Activated T-cell treated with anti-CD3 and anti-CD28 coated beads, Interleukin-2, amount 50 U/mL, for 4 hours (primary cell): ENCODE measurements at places on chromosomes 3 and 15.

DNA sequence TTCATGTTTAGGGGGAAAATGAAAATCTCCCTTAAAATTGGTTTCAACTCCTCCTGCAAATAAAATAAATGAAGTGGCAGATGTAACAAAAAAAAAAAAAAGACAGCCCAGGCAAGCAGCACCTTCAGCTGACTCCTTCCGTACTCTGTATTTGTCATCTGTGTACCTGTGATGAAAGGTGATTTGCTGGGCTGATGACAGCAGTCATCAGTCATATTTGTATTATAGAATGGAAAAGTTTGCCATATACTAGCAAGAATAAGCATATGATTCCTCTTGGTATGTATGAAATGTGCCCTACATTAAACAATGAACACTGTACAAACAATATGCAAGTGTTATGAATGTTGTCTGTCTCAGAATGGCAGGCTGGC is 44.1 kb upstream of the WWTR1 start:
- no peak for DNase-seq

- DNase-seq = no peak
Observed at GRCh38 chr15:90449206-90449735, 61.2 kb downstream of the IQGAP1 start.

- no peak for DNase-seq
Observed at GRCh38 chr3:170429050-170429449, 10.4 kb downstream of the CLDN11 start.

DNA sequence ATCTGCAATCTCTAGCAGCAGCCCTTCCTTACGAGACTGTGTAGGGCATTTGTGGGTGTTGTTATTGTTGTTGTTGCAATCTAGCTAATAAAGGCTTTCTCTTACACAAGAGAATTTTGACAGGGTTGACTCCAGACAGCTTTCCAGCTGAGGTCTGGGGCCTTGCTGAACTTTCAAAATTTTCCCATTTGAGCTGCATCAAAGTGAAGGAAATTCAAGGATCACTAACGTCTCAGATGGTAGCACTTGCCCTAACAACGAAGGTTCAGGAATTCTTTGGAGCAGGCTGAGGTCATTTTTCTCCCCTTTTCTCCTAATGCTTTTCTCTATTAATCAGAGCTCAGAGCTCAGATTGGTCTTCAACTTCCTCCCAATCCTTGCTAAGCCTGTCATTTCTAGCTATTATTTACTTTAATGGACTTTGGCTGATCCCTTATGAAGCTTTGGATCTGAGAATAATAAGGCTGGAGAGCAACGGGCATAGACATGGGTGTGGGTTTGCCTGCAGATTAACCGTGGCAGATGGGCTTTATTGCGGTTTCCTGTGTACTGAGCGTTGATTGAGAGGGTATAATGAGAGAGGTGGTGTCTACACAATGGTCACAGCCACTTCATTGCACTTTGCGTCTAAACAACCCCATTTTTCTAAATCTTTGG is 614.0 kb upstream of the AGTR1 start:
- DNase-seq = no peak

DNA sequence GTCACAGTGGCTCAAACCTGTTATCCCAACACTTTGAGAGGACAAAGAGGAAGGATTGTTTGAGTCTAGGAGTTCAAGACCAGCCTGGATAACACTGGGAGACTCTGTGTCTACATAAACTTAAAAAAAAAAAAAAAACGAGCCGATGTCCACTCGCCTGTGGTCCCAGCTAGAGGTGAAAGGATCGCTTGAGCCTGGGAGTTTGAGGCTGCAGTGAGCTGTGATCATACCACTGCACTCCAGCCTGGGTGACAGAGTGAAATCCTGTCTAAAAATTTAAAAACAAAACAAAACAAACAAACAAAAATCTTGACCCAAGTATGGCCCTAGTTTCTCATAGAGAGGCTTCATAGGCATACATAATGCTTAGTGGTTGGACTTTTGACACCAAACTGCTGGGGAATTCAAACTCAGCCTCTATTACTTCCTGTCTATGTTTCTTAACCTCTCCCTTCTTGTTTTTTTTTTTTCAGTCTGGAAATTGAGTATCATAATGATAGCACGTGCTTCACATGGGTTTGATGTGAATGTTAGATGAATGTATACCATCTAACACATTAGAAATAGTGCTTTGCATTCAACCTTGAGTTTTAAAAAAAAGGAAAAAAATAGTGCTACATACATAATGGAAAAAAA is 46.4 kb upstream of the CAPN7 start:
- DNase-seq = no peak

DNA sequence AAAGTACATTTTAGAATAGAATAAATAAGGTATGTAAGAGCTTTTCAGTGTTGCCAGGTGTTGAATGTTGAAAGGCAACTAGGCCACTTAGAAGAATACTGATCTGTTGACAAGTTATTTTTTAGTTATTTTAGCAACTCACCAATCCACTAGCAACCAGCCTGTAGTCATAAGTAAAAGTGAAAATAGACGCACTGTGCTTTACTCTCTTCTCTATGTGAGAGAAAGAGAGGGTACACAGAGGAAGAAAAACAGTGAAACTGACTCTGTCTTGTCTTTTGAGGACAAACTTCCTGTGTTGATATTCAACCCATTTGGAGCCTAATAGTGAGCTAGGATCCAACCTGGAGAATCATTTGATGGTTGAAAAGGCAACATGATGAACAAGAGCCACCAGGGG is 327.1 kb upstream of the GOLIM4 start:
- no peak for DNase-seq

DNA sequence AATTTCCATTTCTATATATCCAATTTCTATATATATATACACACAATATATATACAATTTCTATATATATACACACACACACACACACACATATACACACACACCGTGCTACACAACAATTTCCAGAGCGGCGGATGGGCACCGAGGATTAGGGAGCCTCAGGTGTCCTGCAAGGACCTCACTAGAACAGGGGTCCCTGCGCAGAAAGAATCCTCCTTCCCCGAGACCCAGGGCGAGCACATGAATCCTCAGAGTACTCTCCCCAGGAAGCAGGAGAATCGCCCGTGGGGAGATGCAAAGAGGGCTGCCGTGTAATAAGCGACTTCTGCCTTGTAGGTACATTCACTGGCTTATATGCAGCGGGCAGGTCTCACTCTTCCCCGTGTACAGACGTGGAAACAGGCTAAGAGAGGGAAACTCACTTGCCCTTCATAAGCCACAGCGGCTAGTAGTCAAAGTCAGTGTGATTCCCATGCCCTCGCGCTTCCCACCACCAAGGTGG is 467 bp downstream of the PIF1 start:
- DNase-seq = no peak

DNA sequence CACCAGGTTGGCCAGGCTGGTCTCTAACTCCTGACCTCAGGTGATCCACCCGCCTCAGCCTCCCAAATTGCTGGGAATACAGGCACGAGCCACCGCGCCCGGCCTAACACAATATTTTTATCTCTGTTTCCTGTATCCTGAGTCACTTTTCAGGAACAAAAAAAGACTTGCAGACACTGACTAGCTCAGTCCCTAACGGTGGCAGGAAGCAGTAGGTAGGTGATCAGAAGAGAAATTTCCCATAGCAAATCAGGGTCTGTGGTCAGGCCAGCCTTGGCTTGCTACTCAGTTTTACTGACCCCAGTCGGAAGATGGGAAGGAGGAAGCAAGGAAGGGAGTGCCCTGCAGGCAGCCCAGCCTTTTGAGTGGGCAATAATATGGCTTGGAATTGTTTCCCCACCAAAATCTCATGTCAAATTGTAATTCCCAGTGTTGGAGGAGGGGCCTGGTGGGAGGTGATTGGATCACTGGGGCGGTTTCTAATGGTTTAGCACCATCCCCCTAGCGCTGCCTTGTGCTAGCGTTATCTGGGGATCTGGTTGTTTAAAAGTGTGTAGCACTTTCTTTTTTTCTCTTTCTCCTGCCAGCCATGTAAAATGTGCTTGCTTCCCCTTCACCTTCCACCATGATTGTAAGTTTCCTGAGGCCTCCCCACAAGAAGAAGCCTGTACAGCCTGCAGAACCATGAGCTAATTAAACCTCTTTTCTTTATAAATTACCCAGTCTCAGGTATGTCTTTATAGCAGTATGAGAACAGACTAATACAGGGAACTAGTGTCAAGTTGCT is 19.5 kb upstream of the CDCP1 start:
- DNase-seq = no peak

DNA sequence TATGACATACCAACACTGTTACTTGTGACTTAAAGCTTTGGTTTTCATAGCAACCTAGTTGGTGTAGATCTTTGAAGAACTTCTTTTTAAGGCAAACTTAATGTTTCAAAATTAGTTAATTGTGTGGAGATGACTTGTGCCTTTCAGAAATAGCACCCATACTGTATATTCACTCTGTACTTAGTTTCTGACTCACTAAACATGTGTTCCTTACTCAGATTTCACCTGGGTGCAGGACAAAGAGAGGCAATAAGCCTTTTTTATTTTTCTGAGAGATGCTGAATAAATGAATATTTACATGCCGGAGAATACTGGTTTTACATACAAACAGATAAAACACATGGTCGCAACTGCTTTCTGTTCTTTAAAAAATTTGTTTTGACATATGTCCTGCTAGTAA is 44.8 kb downstream of the SLC25A26 start:
- no peak for DNase-seq

GRCh38 chr15:94370206-94370935 is 139.0 kb downstream of the MCTP2 start:
- DNase-seq = no peak

DNA sequence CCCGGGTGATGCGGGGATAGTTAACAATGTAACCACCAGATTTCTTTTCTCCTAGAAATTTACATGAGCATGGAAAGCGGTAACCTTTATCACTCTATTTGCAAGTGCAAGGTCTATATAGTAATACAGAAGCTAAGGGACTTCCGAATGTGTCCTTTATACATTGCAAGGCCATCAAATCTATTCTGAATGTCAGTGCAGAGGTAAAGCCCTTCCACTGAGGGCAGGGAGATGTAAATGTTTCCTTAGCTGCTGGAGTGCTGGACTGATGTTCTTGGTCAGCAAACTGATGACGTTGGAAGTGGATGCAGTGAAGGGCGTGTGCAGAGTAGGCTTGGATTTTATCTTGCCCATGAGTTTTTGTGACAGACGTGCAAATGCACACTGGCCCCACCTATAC is 6.2 kb downstream of the ALDH1A3 start:
- DNase-seq = no peak

DNA sequence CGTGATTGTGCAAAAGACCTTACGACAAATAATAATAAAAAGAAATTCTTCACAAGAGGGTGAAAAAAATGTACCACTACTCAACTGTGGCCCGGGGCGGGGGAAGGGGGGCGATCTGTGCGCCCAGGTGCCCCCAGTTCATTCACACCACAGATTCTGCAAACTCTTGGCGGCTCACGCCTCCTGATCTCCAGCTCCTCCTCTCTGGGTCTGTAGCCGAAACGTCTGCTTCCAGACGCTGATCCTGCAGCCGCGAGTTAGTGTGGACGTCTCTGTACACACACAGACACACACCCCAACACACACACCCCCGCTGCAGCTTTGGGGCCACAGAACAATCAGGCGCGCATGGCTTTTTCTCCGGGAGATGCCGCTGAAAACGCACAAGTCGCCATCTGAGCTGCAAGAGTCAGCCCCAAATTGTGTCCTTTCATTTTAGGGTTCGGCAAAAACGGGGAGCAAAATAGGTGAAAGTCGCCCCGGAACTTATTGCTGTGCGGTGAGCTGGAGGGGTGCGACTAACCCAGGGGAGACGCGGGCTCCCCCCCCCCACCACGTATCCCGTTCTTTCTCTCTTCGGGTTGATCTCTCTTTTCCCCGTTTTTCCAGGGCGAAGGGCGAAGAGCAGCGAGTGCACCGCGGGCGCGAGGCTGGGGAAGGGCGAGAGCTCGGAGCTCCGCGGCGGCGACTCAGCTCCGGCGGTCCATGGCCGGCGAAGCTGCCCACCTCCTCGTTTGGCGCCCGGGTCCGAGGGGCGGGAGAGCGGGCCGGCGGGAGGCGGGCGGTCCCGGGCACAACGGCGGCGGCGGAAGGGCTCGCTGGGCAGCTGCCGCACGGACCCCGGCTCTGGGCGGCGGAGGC is 505 bp upstream of the WNT5A start:
- DNase-seq = no peak

DNA sequence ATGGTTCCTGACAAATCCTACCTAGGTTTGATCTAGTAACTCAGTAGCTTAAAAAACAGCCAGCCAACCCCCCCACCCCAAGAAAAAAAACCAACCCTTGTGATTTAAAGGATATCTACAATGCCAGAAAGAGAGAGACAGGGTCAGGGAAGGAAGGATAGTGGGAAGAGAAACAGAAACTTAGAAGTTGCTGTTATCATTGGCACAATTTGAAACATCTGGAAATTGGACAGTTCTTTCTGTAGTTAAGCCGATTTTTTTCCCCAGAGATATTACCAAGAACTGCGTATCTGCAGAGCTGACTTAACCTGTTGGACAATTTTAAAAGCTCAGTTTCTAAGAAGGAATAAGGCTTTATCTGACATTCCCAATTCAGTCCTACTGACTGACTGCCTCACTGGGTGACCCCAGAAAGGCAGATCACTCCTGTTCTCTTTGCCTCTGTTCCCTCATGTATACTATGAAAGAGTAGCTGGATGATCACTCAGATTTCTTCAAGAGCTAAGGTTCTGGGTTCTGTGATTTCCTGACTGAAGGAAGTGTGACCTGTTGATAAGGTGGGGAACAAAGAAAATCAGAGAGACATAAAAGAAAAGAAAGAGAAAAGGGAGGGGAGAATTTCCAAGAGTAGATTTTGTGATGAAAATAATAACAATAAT is 128.3 kb downstream of the MAP2K5 start:
- DNase-seq = no peak

DNA sequence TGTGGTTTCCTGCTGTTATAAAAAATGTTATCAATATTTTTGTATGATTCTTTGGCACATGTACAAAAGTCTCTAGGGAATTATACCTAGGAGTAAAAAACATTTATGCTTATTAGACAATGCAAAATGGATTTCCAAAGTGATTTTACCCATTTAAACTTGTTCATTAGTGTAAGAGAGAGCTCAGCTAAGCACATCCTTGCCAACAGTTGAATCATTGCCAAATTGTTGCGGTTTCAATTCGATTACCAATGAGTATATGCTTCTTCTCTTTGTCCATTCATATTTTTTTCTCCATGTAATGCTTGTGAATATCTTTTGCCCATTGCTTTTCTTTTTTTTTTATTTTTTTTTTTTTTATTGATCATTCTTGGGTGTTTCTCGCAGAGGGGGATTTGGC is 17.2 kb downstream of the CASR start:
- no peak for DNase-seq

- no peak for DNase-seq
Observed at GRCh38 chr3:160577556-160578195, 12.3 kb upstream of the KPNA4 start.

DNA sequence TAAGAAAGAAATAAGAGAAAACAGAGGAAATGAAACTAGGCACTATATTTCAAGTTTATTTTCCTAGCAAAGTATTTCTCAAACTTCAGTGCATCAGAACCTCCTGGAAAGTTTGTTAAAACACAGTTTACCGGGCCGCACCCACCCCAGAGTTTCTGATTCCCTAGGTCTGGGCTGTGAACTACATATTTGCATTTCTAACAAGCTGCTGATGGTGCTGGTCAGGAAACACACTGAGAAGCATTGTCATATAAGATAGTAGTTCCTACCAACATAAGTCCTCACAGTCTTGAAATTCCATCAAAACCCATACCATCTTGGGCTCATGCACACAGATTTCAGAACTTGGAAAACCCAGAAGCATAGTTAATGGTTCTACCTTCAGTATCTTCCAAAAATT is 8.3 kb downstream of the SLC9A9 start:
- no peak for DNase-seq
